ENCODE measurements at places on chromosomes 7 and 10.

- DNase-seq = no peak
Observed at GRCh38 chr7:66542049-66542448, 86.6 kb upstream of the KCTD7 start.

- DNase-seq = no peak
Observed at GRCh38 chr10:60828489-60828852, 50.2 kb downstream of the CDK1 start.

DNA sequence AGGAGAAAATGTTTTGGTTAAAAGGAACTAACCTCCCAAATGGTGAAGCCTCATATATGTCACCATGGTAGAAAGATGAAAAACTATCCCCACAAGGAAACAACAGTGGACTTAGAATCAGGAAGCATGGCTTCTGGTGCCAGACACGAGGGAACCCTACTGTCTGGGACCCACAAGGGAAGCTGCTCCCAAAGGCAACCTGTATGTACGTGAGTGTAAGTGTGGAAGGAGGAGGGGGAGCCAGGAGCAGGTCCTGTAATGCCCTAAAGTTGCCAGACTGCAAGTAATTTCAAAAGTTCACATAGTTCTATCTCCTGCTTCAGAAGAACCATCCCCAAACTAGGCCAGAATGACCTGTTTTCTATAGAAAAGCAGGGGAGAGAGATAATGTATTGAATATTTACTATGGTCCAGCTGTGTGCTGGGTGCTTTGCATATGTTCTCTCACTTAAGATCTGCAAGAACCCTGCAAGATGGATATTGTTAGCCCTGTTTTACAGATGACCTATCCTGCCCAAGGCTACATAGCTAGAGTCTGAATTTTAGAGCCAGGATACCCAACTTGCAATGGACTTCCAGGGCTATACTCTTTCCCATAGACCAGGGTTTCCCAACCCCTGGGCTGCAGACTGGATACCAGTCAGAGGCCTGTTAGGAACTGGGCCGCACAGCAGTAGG lies 19.2 kb downstream of the DUSP5 start:
- no peak for DNase-seq

GRCh38 chr10:94630017-94630688 lies 53.4 kb upstream of the CYP2C18 start:
- DNase-seq = no peak

DNA sequence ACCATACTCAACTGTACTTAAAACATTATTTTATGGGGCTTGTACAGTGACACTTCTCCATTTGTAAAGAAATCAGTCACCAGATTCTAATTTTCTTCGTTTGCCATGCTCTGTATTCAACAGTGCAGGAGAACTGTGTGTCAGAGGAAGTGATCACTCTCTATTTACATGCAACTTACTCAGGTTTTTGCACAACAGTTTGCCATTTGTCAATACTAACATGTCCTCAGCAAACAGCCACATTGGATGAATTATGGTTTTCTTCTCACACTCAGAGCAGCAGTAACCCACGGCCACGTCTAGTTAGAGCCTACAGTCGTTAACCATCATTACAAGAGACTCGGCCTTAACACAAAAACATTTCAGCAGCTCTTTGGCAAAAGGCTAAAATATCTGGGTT lies 69.2 kb upstream of the SP4 start:
- no peak for DNase-seq

GRCh38 chr7:45922810-45923209 lies 1.7 kb upstream of the IGFBP3 start:
- no peak for DNase-seq

DNA sequence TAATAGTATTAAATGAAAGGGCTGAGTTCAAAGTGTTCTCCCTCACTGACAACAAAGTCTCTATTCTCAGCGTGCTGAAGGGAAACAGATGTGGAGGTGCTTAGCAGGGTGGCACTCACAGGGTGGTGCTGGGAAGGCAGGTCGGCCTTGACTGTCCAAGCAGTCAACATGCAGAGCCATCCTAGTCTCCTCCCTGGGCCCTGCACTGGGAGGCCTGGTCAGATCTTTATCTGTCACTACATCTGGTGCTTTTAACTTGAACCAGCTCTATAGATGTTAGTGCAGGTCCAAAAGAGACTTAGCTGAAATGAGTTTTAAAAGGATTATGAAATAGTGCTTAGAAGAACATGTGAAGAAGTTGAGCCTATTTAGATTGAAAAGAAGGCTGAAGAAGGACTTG lies 82.1 kb downstream of the AVL9 start:
- no peak for DNase-seq

DNA sequence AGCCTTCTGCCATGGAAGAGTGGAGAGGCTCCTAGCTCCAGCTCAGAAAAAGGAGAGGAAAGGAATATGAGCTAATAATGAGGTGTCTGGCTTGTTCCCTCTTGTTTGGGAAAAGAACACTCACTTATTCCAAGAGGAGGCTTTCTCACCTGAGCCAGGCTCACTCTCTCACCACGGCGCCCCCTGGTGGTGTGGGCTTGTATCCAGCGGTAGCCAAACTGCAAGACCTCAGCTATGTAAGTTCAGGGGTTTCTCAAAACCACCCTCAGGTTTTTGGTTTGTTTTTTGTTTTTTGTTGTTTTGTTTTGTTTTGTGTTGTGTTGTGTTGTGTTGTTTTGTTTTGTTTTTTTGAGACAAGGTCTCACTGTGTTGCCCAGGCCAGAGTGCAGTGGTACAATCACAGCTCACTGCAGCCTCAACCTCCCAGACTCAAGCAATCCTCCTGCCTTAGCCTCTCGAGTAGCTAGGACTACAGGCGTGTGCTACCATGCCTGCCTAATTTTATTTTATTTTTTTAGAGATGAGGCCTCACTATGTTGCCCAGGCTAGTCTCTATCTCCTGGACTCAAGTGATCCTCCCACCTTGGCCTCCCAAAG lies 124.0 kb downstream of the TMEM130 start:
- DNase-seq = peak; percentile 55

- DNase-seq = no peak
Observed at GRCh38 chr10:99233689-99234037, 2.0 kb downstream of the HPSE2 start.

DNA sequence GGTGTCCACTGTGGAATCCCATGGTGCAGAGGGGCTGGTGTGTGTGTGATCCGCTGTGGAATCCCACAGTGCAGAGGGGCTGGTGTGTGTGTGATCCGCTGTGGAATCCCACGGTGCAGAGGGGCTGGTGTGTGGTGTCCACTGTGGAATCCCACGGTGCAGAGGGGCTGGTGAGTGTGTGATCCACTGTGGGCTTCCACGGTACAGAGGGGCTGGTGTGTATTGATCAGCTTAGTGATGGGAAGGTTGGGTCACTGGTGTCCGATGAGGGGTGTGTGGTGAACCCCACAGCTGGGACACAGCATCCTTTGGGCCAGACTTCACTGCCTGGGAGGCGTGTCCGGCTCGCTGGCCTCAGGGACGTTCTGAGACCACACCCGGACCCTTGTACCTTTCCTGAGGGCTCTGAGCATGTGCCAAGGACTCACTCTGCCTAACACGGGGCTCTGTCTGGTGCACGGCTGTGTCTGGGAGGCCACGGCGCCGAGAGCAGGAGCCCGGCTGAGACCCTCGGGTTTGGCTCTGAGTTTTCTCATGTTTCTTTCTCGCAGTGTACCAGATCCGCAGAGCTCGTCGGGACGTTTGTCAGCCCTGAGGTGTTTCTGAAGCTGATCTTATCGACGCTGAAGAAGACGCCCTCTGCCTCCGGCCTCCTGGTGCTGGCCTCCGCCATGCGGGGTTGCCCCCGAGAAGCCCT lies 29.3 kb upstream of the PRKAR1B start:
- no peak for DNase-seq

DNA sequence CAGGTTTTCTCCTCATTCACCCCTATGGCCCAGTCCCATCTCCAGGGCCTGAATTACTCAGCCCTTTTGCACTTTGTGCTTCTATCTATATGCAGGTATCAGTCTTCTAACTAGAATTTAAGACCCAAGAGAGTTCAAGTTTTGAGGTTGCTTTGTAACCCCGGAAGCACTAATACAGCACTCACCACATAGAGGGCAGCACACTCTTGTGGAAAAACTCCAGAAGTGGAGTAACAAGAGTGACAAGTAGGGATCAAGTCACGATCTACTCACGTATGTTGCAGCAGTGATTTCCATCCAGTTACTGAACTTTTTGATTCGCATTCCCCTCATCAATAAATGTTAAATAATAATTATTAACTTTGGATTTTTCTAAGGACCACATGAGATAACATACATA lies 151.0 kb downstream of the CHCHD3 start:
- DNase-seq = no peak

DNA sequence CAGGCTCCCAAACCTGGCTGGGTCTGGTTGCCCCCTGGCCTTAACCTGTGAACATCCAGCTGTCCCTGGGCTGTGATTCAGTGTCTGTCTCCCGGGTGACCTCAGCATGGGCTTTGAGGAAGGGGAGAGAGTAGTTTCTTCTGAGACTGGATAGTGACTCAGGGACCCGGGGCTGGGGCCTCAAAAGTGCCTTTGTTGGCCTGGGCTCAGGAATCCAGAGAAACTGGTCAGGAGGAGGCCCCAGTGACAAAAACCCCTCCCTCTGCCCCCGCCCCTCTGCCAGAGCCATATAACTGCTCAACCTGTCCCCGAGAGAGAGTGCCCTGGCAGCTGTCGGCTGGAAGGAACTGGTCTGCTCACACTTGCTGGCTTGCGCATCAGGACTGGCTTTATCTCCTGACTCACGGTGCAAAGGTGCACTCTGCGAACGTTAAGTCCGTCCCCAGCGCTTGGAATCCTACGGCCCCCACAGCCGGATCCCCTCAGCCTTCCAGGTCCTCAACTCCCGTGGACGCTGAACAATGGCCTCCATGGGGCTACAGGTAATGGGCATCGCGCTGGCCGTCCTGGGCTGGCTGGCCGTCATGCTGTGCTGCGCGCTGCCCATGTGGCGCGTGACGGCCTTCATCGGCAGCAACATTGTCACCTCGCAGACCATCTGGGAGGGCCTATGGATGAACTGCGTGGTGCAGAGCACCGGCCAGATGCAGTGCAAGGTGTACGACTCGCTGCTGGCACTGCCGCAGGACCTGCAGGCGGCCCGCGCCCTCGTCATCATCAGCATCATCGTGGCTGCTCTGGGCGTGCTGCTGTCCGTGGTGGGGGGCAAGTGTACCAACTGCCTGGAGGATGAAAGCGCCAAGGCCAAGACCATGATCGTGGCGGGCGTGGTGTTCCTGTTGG lies at the start of gene CLDN4:
Gene CLDN4, plus strand, starts transcription at position 316 of the 903 bp plus-strand sequence. Its CDS starts 206 bp downstream, at position 522.
- DNase-seq = no peak

DNA sequence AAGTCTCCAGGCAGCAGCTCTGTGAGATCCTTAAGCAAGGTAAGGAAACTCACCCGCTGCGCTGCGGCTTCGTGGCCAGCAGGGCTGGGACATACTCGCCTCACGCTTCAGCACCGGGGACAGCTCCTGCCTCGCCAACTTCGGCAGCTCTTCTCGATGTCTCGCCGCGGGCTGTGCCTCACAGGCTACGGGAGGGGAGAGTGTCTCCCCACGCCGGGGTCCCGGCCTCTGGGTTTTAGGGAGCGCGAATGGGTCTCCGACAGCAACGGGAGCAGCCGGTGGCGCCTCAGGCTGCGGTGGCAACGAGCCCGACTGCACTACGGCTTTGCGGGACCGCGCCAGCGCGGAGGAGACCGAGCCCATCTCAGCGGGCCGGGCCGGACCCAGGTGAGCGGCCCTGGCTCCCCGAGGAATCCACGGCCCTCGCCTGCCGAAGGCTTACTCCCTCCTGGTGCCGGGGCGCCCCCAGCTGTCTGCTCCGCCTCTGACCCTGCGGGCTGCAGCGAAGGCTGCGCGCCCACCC lies 62.4 kb downstream of the LSM5 start:
- peak; percentile 27 for DNase-seq

DNA sequence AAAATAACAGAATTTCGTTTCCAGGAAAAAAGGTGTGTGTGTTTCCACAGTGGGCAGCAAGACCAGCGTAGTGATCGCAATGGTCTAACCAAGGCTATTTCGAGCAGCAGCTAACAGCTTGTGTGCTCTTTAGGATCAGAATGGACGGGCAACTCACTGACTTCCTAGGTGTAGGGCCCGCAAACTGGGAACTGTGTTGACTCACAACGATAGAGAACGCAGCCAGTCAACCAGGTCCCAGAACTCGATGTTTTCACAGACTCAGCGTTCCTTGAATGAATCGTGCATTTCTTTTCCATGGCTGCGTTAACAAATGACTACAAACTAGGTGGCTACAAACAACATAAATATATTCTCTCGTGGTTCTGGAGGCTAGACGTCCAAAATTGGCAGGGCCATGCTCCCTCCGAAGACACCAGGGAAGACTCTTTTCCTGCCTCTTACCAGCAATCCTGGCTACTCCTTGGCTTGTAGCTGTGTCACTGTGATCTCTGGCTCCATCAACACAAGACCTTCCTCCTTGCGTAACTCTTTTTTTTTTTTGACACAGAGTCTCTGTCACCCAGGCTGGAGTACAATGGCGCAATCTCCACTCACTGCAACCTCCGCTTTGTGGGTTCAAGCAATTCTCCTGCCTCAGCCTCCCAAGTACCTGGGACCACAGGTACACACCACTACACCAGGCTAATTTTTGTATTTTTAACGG lies 39.1 kb downstream of the PODXL start:
- DNase-seq = no peak

DNA sequence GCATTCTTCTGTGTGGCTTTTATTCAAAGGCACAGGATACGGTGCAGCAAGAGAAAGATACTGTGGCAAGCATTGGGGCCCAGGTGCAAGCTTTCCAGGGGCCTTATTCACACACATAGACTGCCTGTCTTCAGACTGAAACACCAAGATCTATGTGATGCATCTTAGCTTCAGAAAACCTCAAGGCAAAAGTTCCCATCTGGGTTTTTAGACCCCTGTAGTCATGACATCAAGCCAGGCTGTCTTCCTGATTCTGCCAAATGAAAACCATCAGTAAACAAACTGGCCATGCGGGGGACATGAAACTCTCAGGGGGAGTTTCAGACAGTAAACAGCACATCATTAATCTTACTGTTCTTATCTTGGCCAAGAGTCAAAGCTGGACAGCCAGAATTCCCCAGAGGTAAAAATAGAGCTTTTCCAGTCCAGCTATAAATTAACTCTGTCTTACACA lies 9.8 kb downstream of the AGBL3 start:
- DNase-seq = no peak

GRCh38 chr7:150660939-150661613 lies 24.4 kb upstream of the GIMAP2 start:
- no peak for DNase-seq

- DNase-seq = no peak
Observed at GRCh38 chr10:125961743-125962142, 65.4 kb downstream of the FANK1 start.

GRCh38 chr7:69204943-69205342 lies 393.3 kb upstream of the AUTS2 start:
- no peak for DNase-seq

- DNase-seq = no peak
Observed at GRCh38 chr7:12741951-12742575, 54.6 kb downstream of the ARL4A start.

GRCh38 chr10:122485670-122486069 lies 24.3 kb downstream of the HTRA1 start:
- no peak for DNase-seq
